ENCODE measurements at places on chromosomes 12 and 14.
A peak's percentile ranks its signal among the peaks of the same experiment; 100 is the strongest.

GRCh38 chr14:98633380-98633779, 638.6 kb downstream of the BCL11B start:
- peak; percentile 34 for DNase-seq

- DNase-seq, result peak; percentile 89
Observed at GRCh38 chr12:53696285-53696654, 20.4 kb upstream of the ATP5MC2 start.

- DNase-seq, result no peak
Observed at GRCh38 chr14:90647473-90648005, 168.7 kb downstream of the TTC7B start.

DNA sequence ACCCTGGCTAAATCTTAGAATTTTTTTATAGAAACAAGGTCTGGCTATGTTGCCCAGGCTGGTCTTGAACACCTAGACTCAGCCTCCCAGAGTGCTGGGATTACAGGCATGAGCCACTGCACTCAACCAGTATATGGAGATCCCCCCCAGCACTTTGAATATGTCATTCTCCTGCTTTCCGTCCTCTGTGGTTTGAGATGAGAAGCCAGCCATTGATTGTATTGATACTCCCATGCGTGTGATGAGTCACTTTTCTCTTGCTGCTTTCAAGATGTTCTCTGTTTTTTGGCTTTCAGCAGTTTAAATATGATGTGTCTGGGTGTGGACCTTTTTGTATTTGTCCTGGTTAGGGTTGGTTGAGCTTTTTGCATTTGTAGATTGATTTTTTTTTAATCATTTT, 75.2 kb upstream of the DNM1L start:
- DNase-seq, result no peak

DNA sequence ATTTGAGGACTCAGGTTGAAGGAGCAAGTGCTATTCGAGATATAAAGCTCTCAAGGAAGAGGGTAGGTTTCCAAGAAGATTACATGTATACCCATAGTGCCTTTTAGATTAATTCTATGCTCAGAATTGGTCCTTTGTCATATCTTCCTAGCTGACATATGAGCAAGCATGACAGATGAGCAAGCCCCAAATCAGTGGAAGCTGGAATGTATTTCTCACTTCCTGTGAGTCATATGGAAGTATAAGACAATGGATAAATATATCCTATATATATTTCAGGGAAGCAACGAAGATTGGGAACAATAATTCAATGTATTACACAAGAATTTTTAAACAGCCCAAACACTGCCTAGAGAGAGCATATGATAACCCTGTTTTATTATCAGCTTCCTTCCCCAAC, 674.1 kb upstream of the ATXN7L3B start:
- no peak for DNase-seq

Measured in D341Med (cell line).